ENCODE measurements at places on chromosomes 7 and 10.
A peak's percentile ranks its signal among the peaks of the same experiment; 100 is the strongest.

DNA sequence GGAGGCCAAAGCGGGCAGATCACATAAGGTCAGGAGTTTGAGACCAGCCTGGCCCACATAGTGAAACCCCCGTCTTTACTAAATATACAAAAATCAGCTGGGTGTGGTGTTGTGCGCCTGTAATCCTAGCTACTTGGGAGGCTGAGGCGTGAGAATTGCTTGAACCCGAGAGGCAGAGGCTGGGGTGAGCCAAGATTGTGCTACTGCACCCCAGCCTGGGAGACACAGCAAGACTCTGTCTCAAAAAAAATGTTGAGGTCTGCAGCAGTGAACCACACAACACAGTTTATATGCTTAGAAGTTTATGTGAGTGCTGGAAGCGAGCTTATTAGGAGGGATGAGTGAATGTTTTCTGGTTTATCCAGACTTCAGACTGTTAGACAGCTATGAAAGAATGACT lies 10.4 kb downstream of the LHPP start:
- no peak for DNase-seq

GRCh38 chr7:153524070-153524601 lies 528.1 kb upstream of the DPP6 start:
- no peak for DNase-seq

GRCh38 chr7:136950331-136950730 lies 81.9 kb downstream of the CHRM2 start:
- DNase-seq = no peak

DNA sequence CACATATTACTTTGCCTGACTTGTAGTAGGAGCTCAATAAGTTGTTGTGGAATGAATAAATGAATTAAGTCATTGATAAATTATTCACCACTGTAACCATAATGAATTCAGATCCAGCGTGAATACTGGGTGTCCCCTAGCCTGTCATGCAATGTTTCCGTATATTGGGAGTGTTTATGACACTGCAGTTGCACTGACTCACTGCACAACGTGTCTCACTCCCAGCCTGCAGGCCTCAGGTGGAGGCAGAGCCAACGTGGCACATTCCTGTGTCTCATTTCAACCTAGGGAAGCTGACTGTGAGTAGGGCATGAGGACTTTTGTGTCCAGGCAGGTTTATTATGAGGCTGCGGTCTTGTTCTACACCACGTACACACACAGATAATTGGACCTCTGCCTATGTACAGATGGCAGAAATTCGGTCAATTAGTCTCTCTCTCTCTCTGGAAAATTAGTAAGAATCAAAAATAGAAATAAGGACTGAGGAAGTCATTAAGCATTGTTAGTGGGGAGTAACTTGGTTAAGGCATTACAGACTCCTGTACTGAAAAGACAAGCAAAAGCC lies 299.1 kb upstream of the IGFBP3 start:
- no peak for DNase-seq

DNA sequence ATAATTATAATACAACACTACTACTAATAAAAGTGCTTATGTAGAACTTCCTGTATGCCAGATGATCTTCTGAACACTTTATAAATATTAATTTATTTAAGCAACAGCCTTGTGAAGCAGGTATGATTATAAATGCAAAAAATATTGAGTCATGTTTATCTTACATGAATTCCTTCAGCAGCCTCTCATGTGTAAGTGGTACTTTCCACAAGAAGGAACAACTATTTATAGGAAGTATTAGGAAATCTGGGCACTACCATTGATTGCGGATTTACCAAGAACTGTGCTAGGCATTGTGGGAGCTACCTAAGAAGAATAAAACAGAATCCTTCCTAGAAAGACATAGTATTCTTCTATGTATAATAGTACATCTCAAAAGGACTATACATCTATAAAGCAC lies 10.7 kb upstream of the STEAP4 start:
- DNase-seq = no peak

DNA sequence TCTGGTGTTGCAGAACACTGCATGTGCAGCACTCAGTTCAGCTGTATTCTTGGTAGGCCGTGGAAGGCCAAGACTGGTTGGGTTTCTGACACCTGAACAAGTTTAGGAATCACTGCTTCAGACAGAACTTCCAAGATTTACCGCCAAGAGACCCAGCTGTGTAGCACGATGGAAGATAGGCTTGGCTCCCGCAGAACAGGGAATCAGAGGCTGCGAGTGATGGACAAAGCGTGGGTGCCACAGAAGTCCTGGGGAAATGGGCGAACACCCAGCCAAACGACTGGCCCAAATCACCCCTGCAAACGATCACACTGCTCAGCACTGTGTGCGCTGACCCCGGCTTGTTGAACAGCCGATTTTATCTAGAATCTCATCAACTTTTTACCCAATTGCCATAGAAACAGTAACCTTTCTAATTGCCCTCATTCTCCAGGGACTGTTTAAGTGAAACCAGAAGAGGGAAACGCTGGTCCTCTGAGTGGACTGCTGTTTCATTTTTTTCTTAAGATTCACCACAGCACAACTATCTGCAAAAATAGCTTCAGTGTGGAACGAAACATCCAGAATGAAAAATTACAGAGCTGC lies 17.9 kb downstream of the ZFAND2A start:
- DNase-seq = no peak

GRCh38 chr7:28338041-28338440 lies 74.3 kb upstream of the CREB5 start:
- DNase-seq = no peak

DNA sequence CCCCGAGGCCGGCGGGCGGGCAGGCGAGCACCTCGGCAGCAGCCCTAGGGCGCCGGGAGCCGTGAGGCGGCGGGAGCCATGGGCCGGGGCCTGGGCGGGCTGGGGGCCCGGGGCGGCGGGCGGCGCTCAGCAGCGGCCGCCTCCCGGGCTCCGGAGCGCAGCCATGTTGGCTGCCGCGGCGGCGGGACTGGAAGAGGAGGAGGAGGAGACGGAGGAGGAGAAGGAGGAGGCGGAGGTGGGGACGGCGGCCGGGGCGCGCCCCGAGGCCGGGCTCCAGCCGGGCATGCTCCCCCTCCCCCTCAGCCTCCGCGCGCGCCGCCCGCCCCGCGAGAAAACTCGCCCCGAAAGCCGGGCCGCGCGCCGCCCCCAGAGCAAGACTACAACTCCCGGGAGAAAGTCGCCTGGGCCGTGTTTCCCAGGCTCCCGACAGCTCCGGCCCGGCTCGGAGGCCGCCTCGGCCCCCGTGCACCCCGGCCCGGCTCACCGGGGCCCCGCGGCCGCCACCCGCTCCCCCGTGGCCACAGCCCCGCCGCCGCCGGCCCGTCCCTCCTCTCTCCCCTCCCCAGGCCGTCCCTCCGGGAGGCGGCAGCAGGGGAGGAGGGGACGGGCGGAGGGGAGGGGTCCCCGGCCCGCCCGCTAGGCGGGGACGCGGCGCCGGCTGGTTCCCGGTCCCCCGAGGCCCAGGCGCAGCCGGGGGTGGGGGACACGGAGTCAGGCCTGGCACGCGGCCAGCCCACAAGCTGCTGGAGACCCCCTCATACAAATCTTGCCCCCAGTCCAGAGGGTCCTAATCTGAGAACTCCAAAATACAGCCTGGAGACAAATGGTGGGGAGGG lies at the start of gene DLG5:
DLG5 (minus strand) TSS at position 190 of the 836 bp plus-strand sequence. CDS start 235 bp downstream, outside the sequence.
- no peak for DNase-seq

GRCh38 chr10:44032216-44032615 lies 352.7 kb downstream of the CXCL12 start:
- no peak for DNase-seq

DNA sequence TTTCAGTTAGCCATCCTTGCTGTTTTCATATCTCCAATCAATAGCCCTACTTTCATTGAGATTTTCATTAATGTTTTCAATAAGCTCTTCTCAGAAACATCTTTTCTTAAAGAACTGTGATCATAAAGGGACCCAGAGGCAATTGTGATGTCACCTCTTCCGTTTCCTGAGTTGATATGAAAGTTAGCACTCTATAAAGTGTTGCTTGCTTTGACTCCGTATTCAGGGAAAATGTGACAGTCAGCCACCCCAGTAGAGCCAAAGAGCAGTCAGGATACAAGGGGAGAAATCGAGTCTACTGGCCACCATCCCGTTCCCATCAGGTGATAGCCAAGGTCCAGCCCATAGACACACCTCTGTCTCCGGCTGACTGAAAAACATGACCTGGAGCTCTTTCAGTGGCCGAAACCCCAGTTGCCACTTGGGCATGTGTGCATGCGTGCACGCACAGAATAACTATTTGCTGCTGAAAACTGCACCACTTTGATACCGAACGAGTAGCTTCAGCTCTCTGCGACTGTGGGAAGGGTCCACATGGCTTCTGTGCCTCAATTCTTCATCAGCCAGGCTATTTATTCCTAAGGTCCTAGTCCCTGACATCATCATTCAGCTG lies 291.4 kb downstream of the USP6NL start:
- DNase-seq = no peak

DNA sequence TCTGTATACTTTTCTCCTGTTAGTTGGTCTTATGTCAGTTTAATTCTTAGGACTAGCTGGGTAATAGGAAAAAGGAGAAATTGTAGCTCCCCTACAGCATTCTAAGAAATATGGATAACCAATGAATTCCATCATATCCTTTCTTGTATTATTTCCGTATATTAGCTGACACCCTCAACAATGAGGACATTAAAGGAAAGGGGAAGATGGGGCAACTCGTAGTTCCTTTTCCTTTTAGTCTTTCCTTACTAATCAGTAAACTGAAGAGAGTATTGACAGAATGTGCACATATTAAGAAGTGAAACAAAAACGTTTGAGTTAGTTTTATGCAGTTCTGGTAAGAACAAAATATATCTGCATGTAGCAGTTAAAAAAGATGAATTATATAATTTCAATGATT lies 35.1 kb upstream of the C10orf67 start:
- no peak for DNase-seq

GRCh38 chr10:5873515-5873995 lies 16.1 kb downstream of the ANKRD16 start:
- DNase-seq = peak; percentile 65

- no peak for DNase-seq
Measured at GRCh38 chr7:138519061-138519798, 59.2 kb downstream of the TRIM24 start.

- DNase-seq = no peak
Measured at GRCh38 chr10:31288962-31289361, 30.1 kb upstream of the ZEB1 start.

GRCh38 chr7:140230861-140231770 lies 54.3 kb upstream of the KDM7A start:
- peak; percentile 64 for DNase-seq

DNA sequence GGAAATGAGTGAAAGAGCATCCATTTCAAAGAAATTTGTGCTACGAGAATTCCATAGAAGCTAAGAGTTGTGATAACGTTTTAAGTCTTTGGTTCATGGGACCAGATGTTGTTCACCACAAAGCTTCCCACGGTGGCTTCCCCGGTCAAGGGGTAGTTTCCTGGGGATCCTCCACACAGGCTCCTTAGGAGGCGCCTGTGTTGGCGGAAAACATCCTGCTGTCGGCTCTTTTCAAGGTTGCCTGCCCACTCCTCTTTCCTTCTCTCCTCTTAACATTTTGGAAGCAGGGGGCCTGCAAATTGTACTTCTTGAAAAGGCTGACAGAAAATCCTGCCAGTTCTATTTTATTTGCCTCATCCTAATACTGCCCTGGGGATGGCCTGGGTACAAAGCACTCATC lies 398.6 kb downstream of the SORCS1 start:
- no peak for DNase-seq

- DNase-seq = no peak
Measured at GRCh38 chr7:34330308-34330707, 327.7 kb upstream of the NPSR1 start.

DNA sequence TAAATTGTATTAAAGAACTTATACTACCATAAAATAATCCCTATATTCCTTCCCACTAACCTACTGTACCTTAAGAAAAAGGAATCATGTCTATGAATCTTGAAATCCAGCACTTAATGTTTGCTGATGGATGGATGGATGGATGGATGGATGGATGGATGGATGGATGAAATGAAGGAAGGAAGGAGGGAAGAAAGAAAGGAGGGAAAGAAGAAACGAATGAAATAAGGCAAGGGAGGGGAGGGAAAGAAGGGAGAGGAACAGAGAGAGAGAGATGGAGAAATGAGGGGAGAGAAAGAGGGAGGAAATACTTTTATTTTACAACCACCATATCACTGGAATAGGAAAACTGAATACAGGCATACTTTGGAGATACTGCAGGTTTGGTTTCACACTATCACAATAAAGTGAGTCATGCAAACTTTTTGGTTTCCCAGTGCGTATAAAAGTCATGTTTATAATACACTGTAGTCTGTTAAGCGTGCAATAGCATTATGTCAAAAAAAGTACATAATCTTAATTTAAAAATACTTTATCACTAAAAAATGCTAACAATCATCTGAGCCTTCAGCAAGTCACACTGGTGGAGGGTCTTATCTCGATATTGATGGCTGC lies 219.8 kb downstream of the CHCHD3 start:
- DNase-seq = no peak

DNA sequence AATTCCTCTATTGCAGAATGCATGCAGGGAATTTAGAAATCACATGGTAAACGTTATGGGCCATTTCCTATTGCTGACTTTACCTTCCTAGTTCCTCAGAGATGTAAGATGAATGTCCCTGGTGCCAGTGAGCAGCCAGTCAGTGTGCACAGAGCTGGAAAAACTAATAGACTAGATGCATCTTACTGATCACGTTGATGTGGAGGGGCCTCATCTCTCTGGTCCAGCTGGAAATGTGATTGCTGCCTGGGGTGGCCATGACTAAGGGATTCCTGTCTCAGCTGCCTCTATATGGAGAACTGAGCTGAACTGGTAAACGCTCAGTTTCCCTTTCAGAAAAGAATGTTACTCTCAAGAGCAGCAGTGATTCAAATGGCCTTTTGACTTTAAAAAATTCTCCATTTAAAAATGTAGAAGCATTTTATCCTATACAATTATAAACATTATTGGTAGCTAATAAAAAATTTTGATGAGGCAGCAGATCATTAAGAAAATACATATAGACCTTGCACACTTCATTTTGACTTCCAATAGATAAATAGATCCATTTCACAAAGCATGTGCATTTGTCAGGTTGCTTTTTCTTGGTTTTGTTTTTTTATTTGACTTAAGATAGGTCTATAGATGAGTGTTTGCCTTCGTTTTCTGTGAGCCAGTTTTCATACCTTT lies 80.5 kb upstream of the INSYN2A start:
- DNase-seq = no peak

- no peak for DNase-seq
Measured at GRCh38 chr7:103143868-103144267, 5.0 kb downstream of the NAPEPLD start.

DNA sequence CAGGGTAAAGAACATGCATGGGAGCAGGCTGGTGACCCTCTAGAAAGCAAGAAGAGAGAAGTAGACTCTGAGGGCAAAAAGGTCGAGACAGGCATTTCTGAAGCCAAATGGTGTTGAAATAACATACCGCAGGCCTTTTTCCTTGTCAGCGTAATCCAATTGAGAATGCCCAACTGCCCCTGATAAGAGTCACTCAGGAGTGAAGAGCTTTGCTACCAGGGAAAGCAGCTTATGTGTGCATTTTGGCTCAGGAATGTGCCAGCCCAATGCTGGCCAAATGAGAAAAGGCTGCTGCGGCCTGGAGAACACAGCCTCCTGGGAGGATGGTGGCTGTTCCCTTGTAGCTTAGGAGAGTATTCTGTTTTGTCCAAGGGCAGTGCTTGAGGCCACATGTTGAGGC lies 61.4 kb upstream of the NFKB2 start:
- DNase-seq = no peak

- no peak for DNase-seq
Measured at GRCh38 chr7:46929359-46929758, 652.6 kb downstream of the TNS3 start.

GRCh38 chr10:116785867-116786266 lies 43.5 kb upstream of the HSPA12A start:
- DNase-seq = no peak

- no peak for DNase-seq
Measured at GRCh38 chr10:43691485-43691884, 42.8 kb upstream of the ZNF32 start.
